ENCODE measurements at places on chromosomes 5 and 9. TPM values are rescaled to one million over a fixed set of nuclear protein-coding genes. Genes with fewer than 3 reads are reported as not detected.

PPP2R2B gene
- total RNA-seq = 135 TPM

PCDHB13 gene
- 29.7 TPM for total RNA-seq

PLPP7 gene
- total RNA-seq = 7.2 TPM

PDGFRB gene
- 27.5 TPM for total RNA-seq

F2RL1 gene
- 0.94 TPM for total RNA-seq

QRFP gene
- not detected for total RNA-seq

COL15A1 gene
- 11.3 TPM for total RNA-seq
